Endothelial cell of umbilical vein (primary cell): ENCODE measurements at places on chromosomes 1 and 21.

DNA sequence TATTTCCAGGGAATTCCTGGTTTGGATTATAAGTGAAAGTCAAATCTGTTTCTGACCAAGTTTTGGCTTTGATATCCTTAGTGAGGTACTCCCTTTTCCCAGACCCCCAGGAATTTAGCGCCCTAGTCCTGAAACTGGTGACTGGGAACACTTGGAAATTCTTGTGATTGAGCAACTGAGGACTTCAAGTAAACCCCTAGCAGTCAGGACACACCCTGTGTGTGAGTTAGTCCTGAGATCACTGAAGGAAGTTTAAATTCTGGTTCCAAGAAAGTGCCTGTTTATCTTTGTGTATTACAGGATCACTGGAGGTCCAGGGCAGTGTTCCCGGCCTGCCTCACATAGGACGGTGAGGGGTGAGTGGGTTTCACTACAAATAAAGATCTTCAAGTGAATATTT is 95.1 kb upstream of the F3 start:
- DNase-seq = no peak

GRCh38 chr1:2582391-2582790 is 4.2 kb upstream of the PRXL2B start:
- no peak for DNase-seq

GRCh38 chr21:33733601-33734000 is 91.3 kb downstream of the ITSN1 start:
- no peak for DNase-seq

DNA sequence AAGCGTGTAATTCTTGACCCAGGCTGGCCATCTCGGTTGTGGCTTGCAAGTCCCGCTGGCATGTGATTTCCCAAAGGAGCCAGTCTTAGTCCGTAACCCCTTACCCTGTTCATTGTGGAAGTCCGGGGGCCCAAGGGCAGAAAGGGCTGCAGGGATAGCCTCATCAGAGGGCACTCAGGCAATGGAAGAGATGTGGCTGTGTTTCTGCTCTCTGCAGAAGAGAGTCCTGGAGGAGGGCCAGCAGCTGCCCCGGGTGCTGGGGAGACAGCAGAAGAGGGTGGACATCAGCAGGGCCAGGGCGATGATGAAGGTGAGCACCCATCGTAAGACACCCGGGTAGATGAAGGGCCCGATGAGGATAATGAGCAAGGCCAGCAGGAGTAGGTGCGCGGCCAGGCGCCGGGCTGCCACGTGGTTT is 830 bp downstream of the RNF186 start:
- no peak for DNase-seq

- no peak for DNase-seq
These were observed 27.0 kb upstream of the ZFP69B start for GRCh38 chr1:40423264-40423642.

- peak; percentile 88 for DNase-seq
These were observed 342.7 kb upstream of the NR5A2 start for GRCh38 chr1:199684686-199685273.
